Naive thymus-derived CD4-positive, alpha-beta T cell (primary cell): ENCODE measurements at places on chromosomes 7 and 10.

DNA sequence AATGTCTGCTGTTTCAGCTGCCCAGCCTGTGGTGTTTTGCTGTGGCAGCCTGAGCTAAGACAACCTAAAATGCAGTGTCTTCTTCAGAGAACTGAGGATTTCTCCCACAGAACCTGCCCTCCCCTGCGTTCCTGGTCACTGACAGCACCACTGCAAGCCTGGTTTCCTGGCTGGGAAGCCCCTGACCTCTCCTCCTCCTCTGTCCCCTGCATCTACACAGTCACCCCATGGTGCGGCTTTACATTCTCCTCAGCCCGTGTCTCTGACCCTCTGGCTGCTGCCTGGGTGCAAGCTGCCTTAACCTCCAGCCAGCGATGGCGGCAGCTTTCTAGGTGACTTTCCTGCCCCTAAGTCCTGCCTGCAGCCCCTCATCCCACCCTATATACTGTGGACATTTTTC is 337.3 kb upstream of the ZNF32 start:
- DNase-seq, result no peak

GRCh38 chr7:31494421-31494820 is 19.5 kb upstream of the ITPRID1 start:
- no peak for DNase-seq

DNA sequence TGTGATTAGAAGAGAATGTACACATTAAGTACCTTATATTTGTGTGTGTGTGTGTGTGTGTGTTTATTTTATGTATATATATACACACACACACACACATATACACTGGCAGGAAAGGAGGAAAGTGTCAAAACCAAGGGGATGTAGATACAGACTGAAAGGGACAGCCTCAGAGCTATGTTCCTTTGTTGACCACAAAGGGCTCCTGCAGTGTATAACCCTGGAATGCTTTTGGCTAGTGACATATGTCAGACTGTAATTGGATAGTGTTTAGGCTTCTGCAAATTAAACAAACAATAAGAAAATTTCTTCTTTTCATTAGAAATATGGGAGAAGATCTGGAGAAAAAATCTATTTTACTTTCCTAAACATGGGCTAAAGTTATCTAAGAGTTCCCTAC is 15.9 kb downstream of the GBF1 start:
- no peak for DNase-seq

DNA sequence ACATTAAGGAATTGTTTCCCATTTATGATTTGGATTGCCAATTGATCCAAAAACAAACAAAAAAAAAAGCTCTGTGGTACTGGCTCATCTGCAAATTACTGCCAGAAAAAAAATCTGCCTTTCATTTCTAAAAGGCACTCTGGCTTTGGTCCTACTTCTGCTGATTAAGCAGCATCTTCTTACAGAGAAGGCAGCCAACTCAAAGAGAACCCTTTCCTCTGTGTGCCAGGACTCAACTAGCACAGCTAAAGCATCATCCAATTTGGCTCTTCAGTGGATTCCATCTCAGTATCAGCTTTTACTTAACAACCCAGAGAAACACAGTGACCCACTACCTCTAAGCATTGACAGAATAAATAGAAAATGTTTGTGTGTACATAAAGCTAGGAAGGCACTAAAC is 80.6 kb downstream of the GSAP start:
- DNase-seq, result no peak
